Right renal cortex interstitium (tissue), 3 donors: ENCODE measurements at places on chromosomes 16 and 17. TPM values are rescaled to one million over a fixed set of nuclear protein-coding genes. Genes with fewer than 3 reads are reported as not detected.

HIGD1B gene
- polyA plus RNA-seq = 2.0 TPM

TLCD3A gene
- polyA plus RNA-seq = 28.2 TPM

CTRB2 gene
- polyA plus RNA-seq = not detected

FAM20A gene
- 9.3 TPM for polyA plus RNA-seq

CCL8 gene
- 0.17 TPM for polyA plus RNA-seq

TP53TG3 gene
- polyA plus RNA-seq = not detected

ABCA3 gene
- 4.3 TPM for polyA plus RNA-seq

TBC1D3E gene
- polyA plus RNA-seq = not detected

DUSP3 gene
- 60.8 TPM for polyA plus RNA-seq

HOXB1 gene
- polyA plus RNA-seq = 0.26 TPM

GCGR gene
- polyA plus RNA-seq = 7.6 TPM

GPR179 gene
- 0.07 TPM for polyA plus RNA-seq

SEPTIN12 gene
- polyA plus RNA-seq = not detected

KRT36 gene
- not detected for polyA plus RNA-seq
